ENCODE measurements at places on chromosomes 2 and 18. TPM values are rescaled to one million over a fixed set of nuclear protein-coding genes. Genes with fewer than 3 reads are reported as not detected.

The CELF4 gene
- total RNA-seq = not detected

The L3MBTL4 gene
- total RNA-seq = 0.29 TPM

The SPP2 gene
- not detected for total RNA-seq

The FHOD3 gene
- not detected for total RNA-seq

The HOXD11 gene
- total RNA-seq = not detected

The NYAP2 gene
- not detected for total RNA-seq

The ELOA2 gene
- total RNA-seq = not detected

The ZNF385B gene
- not detected for total RNA-seq

The IL36A gene
- not detected for total RNA-seq

The PPM1G gene
- total RNA-seq = 127 TPM

The VWA3B gene
- total RNA-seq = not detected

The AQP12B gene
- total RNA-seq = not detected

The MLPH gene
- total RNA-seq = not detected

The TSPYL6 gene
- total RNA-seq = not detected

The TXNDC2 gene
- total RNA-seq = not detected

The TEKT4 gene
- total RNA-seq = not detected

The MARCO gene
- not detected for total RNA-seq

The LRRTM4 gene
- not detected for total RNA-seq

The PLEKHB2 gene
- 50.0 TPM for total RNA-seq

The TFPI gene
- not detected for total RNA-seq

The CD8B2 gene
- 0.19 TPM for total RNA-seq

The KIAA2012 gene
- total RNA-seq = not detected

The PRADC1 gene
- 13.6 TPM for total RNA-seq

The FAHD2B gene
- 30.2 TPM for total RNA-seq

The GALNT3 gene
- 4.1 TPM for total RNA-seq

The NPHP1 gene
- 1.9 TPM for total RNA-seq

The IL1F10 gene
- not detected for total RNA-seq

The NABP1 gene
- total RNA-seq = 65.1 TPM

The ITGA4 gene
- 51.2 TPM for total RNA-seq
